ENCODE measurements at places on chromosomes 3 and 15.

DNA sequence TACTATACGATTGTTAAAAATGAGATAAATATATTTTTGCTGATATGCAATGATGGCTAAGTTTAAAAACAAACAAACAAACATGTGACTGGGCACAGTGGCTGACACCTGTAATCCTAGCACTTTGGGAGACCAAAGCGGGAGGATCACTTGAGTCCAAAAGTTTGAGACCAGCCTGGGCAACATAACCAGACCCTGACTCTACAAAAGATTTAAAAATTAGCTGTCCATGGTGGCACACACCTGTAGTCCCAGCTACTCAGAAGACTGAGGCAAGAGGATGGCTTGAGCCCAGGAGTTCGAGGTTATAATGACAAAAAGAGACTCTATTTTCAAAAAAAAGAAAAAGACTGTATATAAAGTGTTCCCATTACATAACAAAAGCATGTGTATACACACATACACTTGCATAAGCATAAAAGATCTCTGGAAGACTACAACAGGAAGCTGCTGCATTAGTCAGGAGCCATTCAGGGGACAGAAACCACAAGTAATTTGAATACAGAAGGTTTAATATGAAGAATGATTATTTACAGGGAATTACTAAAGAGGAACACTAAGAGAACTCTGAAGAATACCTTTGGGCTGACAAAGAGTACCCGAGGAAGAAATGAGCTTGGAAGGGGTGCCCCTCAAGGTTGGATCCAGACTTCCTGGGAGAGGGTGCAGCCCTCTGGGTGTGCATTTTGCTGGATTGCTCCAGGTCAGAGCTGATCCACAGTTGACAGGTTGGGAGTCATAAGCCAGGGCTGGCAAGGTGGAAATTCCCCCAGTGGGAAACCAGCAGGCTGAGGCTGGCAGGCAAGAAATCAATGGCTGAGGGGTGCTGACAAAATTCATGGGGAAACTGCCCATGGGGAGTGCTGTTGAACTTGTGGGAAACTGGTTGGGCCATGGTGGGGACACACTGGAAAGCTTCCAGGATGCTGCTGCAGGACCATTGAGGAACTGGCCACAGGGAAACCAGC, 9.3 kb upstream of the TM4SF18 start:
- no peaks in the 10 kb centered on the region for H3K27me3 ChIP-seq
- DNase-seq = no peak
- H3K4me3 ChIP-seq = no peak overlapping the region
- H3K27ac ChIP-seq = no peak overlapping the region
- H3K36me3 ChIP-seq = no peaks in the 10 kb centered on the region

- H3K4me1 ChIP-seq = no peaks in the 10 kb centered on the region
- no peak overlapping the region for H3K4me3 ChIP-seq
- no peaks in the 10 kb centered on the region for H3K27me3 ChIP-seq
- DNase-seq = peak; percentile 70
These were observed 123.4 kb downstream of the ATP10A start for GRCh38 chr15:25739687-25740121.

- H3K27me3 ChIP-seq = no peaks in the 10 kb centered on the region
- no peak for DNase-seq
- no peaks in the 10 kb centered on the region for H3K4me1 ChIP-seq
These were observed 54.4 kb downstream of the LARS2 start for GRCh38 chr3:45442679-45443253.

DNA sequence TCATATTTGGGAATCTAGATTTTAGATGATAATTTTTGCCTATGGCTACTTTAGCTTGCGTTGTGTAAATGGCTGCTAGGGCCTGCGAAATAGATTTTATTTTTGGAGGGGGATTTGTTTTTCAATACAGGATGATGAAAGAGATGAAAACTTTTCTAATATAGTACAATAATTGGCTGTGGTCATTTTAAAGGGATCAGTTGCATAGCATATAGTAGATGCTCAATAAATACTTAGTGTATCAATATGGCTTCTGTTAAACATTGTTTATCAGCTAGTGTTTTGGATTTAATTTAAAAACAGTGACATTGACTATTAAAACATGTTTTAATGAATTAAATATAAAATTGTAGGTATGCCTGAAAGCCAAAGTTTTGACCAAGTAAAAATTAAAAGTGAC, 6.9 kb upstream of the CHD2 start:
- DNase-seq = no peak
- H3K27ac ChIP-seq = no peak overlapping the region
- peaks cover 5% of the 10 kb centered on the region for H3K4me1 ChIP-seq
- no peaks in the 10 kb centered on the region for H3K27me3 ChIP-seq

- H3K4me3 ChIP-seq = no peak overlapping the region
- no peak overlapping the region for H3K27ac ChIP-seq
- no peaks in the 10 kb centered on the region for H3K4me1 ChIP-seq
These were observed 72.8 kb upstream of the AADACL2 start for GRCh38 chr3:151660885-151661284.
